ENCODE measurements at places on chromosomes 4 and X.

DNA sequence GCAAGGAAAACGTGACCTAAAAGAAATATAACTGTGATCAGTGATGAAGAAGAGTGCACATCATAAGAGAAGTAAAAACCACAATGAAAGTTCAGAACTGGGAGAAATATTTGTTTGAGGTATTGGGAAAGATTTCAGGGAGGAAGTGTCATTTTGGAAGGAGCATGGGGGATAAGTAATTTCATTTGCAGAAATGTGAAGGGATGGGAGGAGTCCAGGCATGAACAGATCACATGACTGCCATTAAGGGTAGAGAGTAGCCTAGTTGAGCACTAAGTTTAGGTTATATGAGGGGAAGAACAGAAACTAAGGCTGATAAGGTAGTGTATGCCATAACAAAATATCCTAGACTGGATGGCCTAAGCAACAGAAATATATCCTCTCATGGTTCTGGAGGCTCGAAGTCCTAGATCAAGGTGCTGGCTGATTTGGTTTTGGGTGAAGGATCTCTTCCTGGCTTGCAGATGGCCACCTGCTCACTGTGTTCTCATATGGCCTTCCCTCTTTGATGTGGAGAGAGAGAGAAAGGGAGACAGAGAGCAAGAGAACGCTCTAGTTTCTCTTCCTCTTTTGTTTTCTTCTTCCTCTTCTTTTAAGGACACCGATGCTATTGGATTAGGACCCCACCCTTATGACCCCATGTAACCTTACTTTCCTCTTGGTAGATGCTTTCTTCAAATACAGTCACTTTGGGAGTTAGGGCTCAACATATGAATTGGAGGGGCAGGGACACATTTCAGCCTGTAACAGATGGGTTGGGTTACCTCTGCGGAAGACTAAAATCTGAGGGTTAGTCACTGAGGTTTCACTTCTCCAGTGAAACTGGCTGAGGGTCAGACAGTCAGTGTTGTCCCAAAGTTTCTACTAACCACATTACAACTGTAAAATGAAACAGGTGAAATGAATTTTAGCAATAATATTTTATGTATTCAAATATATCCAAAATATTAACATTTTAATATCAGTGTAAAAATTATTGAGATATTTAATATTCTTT is 77.9 kb downstream of the EGF start:
- DNase-seq = no peak

- DNase-seq = no peak
Measured at GRCh38 chrX:30307466-30307865, 1.7 kb downstream of the NR0B1 start.

DNA sequence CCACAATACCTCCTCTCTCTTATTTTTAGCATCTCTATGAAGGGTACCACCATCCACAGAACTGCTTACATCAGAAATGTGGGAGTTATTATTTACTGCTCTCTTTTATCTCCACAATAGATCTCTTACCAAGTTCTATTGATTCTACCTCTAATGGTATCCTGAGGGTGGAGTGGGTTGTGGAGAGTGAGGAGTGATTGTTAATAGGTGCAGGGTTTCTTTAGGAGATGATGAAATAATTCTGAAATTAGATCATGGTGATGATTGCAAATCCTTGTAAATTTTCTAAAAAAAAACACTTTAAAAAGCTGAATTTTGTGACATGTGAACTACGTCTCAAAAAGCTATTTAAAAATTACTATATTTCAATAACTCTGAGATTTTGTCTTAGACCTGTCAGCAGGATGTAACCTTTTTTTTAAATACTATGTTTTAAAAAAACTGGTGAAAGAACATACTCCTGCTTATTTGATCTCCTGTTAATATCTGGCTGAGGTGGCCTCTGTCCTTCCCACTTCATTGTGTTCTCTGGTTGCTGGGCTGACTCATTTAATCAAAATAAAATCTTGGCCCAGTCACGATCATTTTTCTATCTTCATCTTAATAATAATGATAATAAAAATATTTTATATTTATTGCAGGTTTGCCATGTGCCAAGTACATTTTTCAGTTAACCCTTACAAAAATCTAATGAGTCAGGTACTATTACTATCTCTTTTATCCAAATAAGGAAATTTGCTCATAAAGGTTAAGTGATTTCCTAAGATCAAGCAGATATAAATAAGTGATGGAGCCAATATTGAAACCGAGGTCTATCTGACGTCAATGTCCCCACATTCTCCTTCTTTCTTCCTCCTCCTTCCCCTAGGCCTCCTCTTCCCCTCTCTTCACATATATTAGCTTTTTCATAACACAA is 73.5 kb downstream of the GLUD2 start:
- no peak for DNase-seq

GRCh38 chr4:14693728-14694127 is 308.6 kb upstream of the CPEB2 start:
- no peak for DNase-seq

GRCh38 chrX:107567370-107567769 is 60.9 kb upstream of the PRPS1 start:
- no peak for DNase-seq

DNA sequence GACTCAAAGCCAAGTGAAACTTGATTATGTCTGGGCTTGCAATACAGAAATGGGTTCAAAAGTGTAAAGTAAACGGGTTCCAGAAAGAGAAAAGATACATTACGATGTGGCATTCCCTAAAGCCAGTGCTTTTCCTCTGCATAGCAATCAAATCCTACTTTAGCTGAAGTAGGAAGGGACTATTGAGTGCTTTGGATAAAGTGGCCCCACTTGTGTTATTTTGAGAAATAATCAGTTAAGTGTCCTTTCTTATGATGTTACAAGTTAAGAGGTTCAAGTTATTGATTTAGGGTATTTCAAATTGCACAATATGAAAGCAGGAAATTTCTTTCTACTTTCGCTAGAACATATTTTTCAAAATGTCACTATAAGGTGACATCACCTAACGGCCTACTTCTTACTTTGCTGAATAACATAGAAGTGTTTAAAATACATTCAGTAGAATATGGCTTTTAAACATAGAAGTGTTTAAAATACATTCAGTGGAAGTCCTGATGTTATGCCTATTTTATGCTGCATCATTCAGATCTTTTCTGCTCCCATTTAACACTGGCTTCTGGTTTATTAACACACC is 235.2 kb downstream of the DTHD1 start:
- no peak for DNase-seq

DNA sequence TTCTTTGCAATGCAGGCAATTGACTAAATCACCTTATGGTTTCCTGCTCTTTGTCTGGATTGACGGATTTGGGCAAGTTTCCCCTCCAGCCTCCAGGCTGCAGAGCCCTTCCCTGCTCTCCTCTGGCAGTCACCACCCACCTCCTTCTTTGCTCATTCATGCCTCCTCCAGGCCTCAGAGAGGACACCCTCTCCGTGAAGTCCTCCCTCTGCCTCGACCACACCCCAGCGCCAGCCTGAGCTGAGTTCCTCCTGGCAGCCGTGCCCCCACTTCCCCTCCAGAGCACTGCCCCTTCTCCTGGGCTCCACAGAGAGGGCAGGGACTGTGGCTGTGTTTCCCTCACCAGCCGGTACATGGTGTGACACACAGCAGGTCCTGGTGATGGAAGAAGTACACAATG is 53.7 kb downstream of the DCTD start:
- DNase-seq = no peak

GRCh38 chr4:15077969-15078368 is 75.7 kb downstream of the CPEB2 start:
- DNase-seq = no peak

GRCh38 chrX:56783450-56783831 is 54.4 kb downstream of the NBDY start:
- no peak for DNase-seq

DNA sequence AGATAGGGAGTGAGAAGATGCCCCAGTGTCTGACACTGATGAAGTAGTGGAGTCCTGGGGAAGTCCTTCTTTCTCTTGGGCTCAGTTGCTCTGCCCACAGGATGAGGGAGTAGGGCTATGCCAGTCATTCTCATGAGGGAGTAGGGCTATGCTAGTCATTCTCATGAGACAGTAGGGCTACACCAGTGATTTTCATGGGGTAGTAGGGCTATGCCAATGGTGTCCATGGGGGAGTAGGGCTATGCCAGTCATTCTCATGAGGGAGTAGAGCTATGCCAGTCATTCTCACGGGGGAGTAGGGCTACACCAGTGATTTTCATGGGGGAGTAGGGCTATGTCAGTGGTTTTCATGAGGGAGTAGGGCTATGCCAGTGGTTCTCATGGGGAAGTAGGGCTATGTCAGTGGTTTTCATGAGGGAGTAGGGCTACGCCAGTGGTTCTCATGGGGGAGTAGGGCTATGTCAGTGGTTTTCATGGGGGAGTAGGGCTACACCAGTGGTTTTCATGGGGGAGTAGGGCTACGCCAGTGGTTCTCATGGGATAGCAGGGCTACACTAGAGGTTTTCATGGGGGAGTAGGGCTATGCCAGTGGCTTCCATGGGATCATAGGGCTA is 43.3 kb upstream of the SOD3 start:
- DNase-seq = no peak

DNA sequence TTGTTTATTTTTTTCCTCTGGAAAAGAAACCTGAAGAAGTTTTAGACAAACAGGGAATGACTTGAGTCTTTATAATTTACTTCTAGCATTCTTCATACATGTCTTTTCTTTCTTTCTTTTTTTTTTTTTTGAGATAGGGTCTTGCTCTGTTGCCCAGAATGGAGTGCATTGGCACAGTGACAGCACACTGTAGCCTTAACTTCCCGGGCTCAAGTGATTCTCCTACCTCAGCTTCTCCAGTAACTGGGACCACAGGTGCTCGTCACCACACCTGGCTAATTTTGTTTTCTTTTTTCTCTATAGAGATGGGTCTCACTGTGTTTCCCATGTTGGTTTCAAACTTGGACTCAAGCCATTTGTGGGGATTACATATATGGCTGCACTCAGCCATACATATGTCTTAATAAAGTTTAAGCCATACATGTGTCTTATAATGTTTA is 71.8 kb downstream of the RAPGEF2 start:
- peak; percentile 9 for DNase-seq
